ENCODE measurements at places on chromosomes 3 and 15. TPM values are rescaled to one million over a fixed set of nuclear protein-coding genes. Genes with fewer than 3 reads are reported as not detected.

The TBC1D5 gene
- 100 TPM for total RNA-seq

The SH3GL3 gene
- 1.0 TPM for total RNA-seq

The OR5H14 gene
- not detected for total RNA-seq

The SAMMSON gene
- not detected for total RNA-seq

The GREM1 gene
- total RNA-seq = 68.4 TPM

The FOXL2 gene
- 0.68 TPM for total RNA-seq

The CYP8B1 gene
- not detected for total RNA-seq

The CTXND1 gene
- under 0.01 TPM for total RNA-seq

The BBX gene
- 62.2 TPM for total RNA-seq

The IL5RA gene
- not detected for total RNA-seq

The EAF2 gene
- 1.5 TPM for total RNA-seq

The AAGAB gene
- 52.4 TPM for total RNA-seq

The SYNPR gene
- not detected for total RNA-seq

The RNU5B-1 gene
- not detected for total RNA-seq
